Chondrocyte (in vitro differentiated cells): ENCODE measurements at places on chromosomes 3 and 15. TPM values are rescaled to one million over a fixed set of nuclear protein-coding genes. Genes with fewer than 3 reads are reported as not detected.

DNA sequence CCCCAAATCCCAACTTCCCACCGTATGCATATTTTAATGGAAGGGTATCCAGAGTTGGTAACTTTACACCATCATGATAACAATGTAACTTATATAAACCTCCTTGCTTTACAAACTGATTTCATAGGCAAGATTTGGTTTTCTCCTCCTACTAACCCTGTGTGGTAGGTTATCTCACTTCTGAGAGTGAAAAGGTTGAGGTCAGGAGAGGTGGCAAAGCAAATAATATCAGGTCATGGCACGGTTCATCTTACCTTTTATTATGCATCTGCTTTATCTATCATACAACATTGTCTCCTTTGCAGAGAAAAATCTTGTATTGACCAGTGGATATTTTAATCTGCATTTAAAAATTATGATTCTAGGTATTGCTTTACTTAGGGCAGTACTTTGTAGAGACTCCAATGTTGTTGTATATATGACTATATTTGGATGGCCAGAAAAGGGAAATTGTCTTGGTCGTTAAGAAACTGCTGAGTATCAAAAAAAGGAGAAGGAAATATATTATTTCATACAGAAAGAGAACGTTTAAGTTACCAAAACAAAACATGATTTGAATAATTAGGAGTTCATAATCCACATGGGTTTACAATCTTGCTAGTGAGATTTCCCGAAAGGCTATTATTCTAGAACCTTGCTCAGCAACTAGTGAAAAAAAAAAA lies 30.4 kb downstream of the NFKBIZ start:
- no peak for DNase-seq

- DNase-seq, result no peak
Measured at GRCh38 chr3:135514060-135514448, 451.5 kb upstream of the PPP2R3A start.

The SYNPR gene
- total RNA-seq, result not detected in 3 replicates

- no peak for DNase-seq
Measured at GRCh38 chr3:150022381-150023238, 51.9 kb upstream of the PFN2 start.

The ERICH6 gene
- total RNA-seq, result not detected in 3 replicates

- DNase-seq, result no peak
Measured at GRCh38 chr15:55977231-55977630, 16.2 kb downstream of the NEDD4 start.

The ALS2CL gene
- total RNA-seq, result 1.4 to 5.2 TPM (median 3.6 TPM) in 3 replicates

DNA sequence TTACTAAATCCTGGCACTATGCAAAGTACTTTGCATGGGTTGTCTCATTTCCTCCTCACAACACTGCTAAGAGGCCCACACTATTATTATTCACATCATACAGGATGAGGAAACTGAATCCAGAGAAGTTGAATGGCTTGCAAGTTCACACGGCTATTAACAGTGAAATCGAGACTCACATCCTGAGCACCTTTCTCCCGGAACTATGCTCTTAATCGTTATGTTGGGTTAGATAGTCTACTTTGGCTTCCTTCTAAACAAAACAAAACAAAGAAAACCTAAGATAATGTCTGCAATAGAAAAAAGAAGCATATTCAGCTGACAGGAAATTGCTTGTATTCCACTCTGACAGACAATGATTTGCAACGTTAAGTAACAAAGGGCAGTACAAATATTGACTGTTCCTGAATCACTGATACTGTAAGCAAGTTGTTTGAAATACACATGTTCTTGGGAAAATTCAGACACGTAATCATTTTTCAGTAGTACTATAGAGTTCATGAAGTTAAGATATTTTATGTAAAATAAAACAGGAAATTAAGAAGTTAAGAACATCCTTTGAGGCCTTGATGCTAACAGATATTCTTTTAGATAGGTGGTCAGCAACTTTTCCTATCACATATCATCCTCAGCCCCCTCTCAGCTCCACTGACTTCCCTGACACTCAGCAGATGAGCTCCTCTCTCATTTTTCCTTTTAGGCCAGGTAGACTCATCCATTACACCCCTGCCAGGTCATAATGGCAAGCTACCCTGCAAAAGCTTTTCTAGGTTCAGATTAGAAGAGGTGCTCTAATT lies 40.7 kb downstream of the C2CD4B start:
- DNase-seq, result no peak

- no peak for DNase-seq
Measured at GRCh38 chr3:112143251-112143650, 10.2 kb upstream of the GCSAM start.

The GXYLT2 gene
- total RNA-seq, result 93.0 to 140 TPM (median 99.3 TPM) in 3 replicates

DNA sequence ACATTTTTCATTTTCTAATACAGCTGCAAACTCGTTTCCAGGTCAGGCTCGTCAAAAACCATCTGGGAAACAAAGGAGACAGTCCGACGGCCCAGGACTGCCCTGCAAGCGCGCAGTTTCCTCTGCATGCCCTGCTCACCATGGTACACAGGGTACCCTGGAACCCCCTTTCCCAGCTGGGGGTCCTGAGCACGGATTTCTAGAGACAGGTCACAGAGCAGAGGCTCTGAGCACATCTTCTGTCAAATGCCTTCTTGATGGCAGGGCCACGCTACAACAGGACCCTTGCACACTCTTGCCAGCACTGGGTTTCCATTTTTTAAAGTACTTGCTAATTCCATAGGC lies 8.1 kb downstream of the ZXDC start:
- peak; percentile 72 for DNase-seq

- DNase-seq, result no peak
Measured at GRCh38 chr3:192229866-192230265, 497.5 kb downstream of the FGF12 start.

The AKAP13 gene
- 80.6 to 134 TPM (median 81.3 TPM) in 3 replicates for total RNA-seq

The CPNE9 gene
- total RNA-seq, result not detected in 3 replicates

The UBE2E2 gene
- 70.4 to 85.2 TPM (median 74.5 TPM) in 3 replicates for total RNA-seq

DNA sequence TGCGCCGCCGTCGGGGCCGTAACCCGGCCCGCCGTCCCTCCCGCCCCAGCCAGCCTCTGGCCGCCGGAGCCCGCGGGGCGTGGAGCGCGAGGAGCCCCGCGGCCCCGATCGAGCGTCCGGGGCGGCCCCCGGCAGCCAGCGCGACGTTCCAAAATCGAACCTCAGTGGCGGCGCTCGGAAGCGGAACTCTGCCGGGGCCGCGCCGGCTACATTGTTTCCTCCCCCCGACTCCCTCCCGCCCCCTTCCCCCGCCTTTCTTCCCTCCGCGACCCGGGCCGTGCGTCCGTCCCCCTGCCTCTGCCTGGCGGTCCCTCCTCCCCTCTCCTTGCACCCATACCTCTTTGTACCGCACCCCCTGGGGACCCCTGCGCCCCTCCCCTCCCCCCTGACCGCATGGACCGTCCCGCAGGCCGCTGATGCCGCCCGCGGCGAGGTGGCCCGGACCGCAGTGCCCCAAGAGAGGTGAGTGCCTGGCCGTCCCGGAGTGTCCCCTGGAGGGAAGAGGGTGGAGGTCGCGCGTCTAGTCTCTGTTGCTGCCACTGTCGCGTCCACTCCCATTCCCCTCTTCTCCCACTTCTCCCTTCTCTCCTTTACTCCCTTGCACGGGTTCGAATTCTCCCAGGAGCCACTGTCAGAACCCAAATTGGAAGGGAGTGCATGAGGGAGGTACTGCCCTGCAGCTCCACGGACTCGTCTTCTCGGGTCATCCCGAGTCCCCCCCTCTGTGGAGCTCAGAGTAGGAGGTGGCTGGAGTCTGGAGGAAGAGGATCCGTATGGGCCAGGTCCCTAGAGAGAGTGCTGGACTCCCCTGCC lies 585 bp downstream of the CSK start:
- no peak for DNase-seq

DNA sequence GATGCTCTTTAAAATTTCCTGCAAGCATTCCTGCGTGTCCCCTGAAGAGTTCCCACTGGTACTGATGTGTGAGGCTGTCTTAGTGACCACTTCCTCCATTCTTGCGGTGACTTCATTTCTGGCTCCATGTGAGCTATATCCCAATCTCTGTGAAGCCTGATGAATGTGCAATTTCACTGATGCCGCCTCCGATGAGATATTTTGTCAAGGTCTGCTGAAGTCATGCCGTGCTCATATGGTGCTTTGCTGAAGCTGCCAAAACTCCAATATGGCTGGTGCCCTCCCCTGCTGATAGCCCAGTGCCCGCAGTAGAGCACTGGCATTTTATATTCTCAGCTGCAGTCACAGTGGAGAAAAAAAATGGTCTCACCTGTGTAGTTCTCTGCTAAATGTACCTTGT lies 271.5 kb downstream of the EFHB start:
- no peak for DNase-seq

DNA sequence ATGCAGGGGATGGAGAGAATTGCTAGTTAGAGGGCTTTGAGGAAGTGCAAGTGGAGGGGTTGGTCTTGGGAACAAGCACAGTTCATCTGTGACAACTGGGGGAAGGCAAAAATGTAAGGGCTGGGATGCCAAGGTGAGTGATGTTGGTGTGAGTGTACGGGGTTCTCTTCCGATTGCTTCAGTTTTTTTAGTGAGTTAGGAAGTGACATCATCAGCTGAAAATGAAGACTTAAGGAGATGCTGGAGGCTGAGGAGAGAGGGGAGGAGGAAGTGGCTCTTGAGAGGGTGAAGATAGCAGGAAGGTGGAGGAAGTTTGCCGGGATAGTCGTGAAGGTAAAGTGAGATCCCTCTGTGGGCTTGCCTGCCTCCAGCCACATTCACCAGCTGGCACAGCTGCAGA lies 12.7 kb downstream of the TICRR start:
- no peak for DNase-seq

DNA sequence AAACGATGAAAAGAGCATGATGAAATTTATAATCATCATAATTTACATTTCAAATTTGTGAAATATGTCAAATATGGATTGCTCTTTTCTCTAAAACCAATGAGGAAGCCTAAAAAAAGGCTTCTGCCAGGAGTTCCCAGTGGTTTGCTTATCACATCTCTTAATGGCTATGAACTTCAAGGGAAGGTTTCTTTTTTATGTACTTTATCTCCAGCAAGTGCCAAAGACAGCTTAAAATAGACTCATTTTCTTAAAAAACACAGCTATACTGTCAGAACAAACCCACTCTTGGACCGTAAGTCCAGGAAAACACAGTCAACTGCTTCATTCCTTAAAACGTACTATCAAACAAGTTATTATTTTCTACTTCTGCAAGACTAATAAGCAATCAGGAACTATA lies 80.2 kb downstream of the DLG1 start:
- no peak for DNase-seq

The NR1I2 gene
- not detected in 3 replicates for total RNA-seq

The C2CD4B gene
- total RNA-seq, result 0.17 TPM in 1 of 3 replicates, not detected in the others

DNA sequence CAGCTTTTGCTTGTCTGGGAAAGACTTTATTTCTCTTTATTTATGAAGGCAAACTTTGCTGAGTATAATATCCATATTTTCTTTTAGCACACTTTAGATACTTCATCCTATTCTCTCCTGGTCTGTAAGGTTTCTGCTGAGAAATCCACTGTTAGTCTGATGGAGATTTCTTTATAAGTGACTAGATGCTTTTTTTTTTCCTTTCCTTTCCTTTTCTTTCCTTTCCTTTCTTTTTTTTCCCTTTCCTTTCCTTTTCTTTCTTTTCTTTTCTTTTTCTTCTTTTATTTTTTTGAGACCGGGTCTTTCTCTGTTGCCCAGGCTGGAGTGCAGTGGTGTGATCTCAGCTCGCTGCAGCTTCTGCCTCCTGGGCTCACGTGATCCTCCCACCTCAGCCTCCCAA lies 38.4 kb downstream of the TOPAZ1 start:
- DNase-seq, result no peak

- DNase-seq, result no peak
Measured at GRCh38 chr3:11245827-11246662, 26.2 kb upstream of the ATG7 start.

DNA sequence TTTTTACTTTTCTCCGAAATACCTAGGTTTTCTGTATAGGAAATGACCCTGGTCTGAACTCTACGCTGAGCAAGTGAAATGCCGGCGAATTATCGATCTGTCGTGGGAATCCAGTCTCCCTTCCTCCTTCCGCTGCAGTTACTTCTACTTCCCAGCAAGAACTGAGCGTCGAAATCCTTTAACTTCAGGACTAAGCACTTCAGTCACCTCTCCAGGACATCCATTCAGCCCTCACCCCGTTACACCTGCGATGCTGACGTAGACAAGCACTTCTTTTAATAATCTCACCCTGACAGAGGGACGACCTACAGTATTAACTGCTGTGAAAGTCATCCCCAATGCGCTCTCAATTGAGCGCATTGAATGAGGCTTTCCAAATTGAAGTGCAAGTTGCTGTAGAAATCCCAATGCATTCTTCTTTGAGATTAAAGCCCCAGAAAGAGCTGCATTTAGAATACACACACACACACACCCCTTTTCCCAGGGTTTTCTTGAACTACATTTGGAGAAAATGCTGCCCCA lies 1.3 kb downstream of the TOP2B start:
- no peak for DNase-seq

- DNase-seq, result no peak
Measured at GRCh38 chr3:103657756-103658155, 1222.9 kb downstream of the ZPLD1 start.

The HACD2 gene
- 78.4 to 106 TPM (median 79.0 TPM) in 3 replicates for total RNA-seq
